ENCODE measurements at places on chromosomes 12 and 14.

DNA sequence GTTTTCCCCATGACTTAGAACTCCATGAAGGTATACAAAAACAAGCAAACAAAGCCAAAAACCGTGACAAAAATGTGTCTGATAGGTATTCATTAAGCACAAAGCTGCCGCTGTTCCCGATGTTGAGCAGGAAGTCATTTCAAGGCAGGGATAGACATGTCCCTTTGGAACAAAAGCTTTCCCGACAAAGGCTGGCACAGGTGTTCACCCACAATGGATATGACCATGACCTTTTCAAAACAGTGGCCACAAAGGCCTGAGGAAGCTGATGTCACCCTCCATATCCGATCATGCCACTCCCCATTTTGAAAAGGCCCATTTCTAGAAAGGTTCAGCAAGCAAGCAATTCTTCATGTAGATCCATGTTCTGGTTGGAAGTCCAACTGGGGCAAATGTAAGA lies 279.1 kb downstream of the BTG1 start:
- DNase-seq: no peak

GRCh38 chr12:45329238-45329637 lies 113.3 kb downstream of the ANO6 start:
- no peak for DNase-seq

DNA sequence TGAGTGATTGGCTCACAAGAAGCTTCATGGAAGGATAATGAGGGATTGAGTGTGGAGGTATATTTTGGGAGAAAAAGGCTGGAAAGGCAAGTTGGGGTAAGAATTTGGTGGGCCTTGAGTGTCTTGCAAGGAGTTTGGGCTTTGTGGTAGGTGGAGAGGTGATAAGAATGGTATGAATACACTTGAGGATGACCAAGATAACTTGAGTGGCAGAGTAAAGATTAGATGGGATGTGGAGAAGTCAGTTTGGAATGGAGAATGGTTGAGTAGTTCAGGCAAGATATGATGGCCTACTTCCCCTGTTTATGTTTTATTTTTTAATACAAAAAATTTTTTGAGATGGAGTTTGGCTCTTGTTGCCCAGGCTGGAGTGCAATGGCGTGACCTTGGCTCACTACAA lies 9.1 kb downstream of the ADCK1 start:
- no peak for DNase-seq

DNA sequence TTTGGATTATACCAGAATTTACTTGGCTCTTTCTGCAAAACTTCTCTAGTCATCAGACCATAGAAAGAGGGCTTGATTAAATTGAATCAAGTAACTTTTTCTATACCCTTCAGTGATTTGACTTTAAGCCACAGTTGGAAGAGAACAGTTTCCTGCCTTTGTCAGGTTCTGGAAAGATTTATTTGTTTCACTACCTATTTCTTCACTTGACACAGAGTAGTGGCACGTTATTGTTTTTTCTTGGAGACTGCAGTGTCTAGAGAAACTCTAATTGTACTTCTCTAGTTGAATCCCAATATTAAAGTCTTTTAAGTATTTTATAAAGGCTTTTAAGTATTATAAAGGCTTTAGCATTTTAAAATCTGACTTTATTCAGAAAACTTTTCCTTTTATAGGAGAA lies 138.1 kb downstream of the TMEM117 start:
- no peak for DNase-seq

GRCh38 chr12:79515530-79515935 lies 175.2 kb downstream of the PAWR start:
- DNase-seq: no peak

DNA sequence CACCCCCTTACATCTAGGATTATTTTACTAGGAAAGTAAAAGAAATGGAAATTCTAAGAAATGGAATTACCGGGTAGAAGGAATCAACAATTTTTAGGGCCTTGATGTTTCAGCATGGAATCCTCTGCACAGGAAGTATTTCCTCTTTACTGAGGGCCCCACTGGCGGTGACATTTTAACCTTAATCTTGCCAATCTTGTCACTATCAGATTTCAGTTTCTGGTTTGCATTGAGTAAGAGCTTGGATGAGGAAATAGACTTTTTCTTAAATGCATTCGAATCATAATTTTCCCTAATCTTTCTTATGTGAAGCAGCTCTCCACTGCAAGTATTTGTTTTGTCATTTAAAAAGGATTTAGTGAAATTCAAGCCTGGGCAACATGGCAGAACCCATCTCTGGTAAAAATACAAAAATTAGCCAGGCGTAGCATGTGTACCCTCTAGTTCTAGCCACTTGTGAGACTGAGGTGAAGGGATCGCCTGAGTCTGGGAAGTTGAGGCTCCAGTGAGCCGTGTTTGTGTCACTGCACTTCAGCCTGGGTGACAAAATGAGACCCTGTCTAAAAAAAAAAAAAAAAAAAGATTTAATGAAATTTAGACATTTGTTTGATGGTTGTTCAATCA lies 40.7 kb downstream of the TPCN1 start:
- DNase-seq: no peak

DNA sequence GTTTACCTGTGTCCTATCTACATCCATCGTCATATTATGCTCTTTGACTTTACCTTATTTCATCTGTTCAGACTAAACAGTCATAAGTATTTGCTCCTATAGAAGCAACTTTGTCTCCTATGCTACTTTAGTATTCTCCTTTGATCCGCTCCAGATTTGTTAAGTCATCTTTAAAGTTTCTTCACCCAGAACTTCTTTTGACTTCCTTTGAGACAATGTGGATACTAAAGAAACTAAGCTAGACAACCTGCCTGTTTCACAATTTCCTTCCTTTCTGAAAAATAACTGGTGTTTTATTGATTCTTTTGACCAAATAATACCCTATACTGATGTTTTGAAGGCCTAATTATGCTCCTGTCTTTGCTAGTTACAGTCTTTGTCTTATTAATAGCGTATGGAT lies 30.0 kb upstream of the LRRK2 start:
- DNase-seq: no peak

DNA sequence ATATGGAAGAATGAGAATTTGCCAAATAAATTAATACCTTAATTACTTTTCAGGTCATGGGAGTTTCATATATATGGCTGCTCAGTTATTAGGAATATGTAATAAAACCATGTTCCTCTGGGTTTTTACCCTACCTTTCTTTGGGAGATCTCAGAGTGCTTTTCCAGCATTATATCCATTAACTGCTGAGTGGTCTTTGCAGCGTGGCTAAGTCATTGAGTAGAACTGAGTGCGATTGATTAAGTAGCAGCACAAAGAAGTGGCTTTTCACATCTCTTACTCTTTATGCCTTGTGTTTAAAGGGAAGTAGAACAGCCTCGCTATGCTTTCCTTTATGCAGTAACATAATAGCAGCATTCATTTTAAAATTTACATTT lies 340.1 kb downstream of the SNAPC1 start:
- no peak for DNase-seq

DNA sequence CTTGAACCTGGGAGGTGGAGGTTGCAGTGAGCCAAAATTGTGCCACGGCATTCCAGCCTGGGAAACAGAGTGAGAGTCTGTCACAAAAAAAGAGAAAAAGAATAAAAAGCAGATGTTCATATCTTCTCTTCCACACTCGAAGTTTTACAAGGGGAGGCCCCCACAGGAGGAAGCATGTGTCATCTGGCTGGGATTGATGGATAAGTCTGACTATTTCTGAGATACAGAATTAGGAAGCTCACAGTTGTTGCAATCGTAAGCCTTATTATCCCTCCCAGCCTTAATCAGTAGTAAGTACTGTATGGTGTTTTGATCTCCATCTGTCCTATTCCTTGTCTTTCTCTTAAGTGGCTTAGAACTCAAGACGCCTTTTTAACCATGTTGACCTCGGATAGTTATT lies 31.9 kb upstream of the RASSF8 start:
- DNase-seq: peak; percentile 51

DNA sequence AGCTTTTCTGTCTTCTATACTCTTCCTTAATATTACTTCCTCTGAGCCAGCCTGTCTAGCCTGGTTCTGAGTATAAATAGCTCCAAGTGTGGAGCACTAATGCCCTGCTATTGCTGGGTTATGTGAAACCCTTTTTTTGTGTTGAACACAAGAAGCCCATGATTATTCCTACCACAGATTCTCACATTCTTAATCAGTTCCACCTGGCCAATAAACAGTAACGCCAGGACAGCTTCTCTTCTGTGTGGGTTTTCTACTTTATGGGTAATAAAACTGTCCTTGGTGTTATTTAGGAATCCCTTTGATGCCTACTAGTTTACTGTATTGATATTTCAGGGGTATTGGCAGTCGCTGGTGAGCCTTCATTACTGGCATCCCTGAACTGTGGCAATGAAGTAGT lies 48.9 kb upstream of the LRIG3 start:
- DNase-seq: no peak

- no peak for DNase-seq
Observed at GRCh38 chr14:70776197-70776596, 33.1 kb downstream of the MAP3K9 start.

- peak; percentile 47 for DNase-seq
Observed at GRCh38 chr12:47576289-47576945, 129.4 kb downstream of the RPAP3 start.

- DNase-seq: peak; percentile 17
Observed at GRCh38 chr12:66636771-66637170, 42.1 kb downstream of the GRIP1 start.

GRCh38 chr12:39752482-39753137 lies 133.0 kb upstream of the ABCD2 start:
- DNase-seq: no peak

- DNase-seq: no peak
Observed at GRCh38 chr12:120072472-120073249, 43.9 kb downstream of the RAB35 start.

- DNase-seq: no peak
Observed at GRCh38 chr14:65168840-65169239, 66.5 kb upstream of the MAX start.

DNA sequence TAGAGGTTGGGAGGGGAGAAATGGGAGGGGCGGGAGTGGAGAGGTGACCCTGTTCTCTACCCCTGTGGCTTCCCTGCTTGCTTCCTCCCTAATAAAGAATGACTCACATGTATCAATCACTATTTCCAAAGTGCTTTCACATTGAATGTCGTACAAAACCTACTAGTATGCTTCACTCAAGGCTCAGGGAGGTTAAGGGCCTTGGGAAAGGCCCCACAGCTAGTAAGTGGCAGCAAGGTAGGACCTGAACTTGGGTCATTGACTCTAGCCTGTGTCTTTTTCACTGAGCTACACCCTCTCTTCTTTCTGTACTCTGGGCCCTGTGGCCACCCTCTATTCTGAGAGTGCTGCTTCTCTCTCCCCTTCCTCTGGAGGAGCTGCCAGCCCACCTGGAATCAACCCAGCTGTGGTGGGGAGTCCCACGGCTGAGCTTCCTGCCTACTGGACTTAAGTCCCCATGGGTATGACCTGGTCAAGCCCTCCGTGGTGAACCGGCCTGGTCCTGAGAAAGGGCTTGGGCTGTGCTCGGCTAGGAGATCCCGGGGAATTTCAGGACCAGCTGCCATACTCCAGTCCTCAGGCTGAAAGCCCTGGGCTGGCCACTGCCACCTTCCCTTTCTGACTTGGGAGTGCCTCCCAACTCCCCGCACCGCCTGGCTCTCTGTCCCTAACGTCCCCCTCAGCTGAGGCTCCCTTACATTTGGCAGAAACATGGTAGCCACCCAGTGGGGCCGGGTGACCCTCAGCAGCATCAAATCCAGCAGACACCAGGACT lies 13.0 kb downstream of the SLC48A1 start:
- DNase-seq: no peak

- no peak for DNase-seq
Observed at GRCh38 chr12:23356927-23357708, 592.4 kb downstream of the SOX5 start.

DNA sequence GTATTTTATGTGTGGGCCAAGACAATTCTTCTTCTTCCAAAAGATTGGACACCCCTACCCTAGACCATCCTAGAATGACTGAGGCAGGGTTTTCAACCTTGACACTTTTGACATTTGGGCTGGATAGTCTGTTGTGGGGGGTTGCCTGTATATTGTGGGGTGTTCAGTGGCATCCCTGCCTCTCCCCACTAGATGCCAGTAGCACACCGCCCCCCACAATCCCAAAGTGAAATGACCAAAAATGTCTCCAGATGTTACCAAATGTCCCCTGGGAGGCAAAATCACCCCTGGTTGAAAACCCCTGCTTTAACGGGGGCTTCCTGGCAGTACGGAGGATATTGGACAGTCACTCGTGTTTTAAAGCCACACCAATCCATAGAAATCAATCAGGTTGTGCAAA lies 219.6 kb downstream of the PHETA1 start:
- no peak for DNase-seq

GRCh38 chr12:7899755-7900154 lies 27.0 kb upstream of the SLC2A14 start:
- DNase-seq: no peak

GRCh38 chr14:99755629-99756603 lies 37.3 kb upstream of the EML1 start:
- DNase-seq: no peak

- no peak for DNase-seq
Observed at GRCh38 chr12:3145546-3146310, 68.5 kb downstream of the TSPAN9 start.

GRCh38 chr12:1527789-1528188 lies 66.6 kb downstream of the FBXL14 start:
- DNase-seq: no peak

DNA sequence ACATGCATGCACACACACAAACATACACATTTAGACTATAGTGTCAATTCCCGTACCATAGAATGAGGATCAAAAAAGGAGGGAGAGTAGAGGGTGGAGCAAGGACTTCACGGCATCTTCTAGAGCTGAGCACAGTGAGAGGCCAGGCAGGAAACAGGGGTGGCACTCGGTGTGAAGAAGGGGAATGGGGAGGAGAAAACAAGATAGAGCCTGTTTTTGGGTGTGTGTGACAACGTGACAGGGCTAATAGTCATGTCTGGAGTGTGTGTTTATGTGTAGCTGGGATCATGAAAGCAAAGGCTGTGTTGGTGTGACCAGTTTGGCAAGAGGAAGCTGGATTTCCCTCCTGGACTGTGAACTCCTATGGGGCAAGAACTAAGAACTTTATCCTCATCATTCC lies 9.9 kb upstream of the ACVR1B start:
- DNase-seq: no peak

DNA sequence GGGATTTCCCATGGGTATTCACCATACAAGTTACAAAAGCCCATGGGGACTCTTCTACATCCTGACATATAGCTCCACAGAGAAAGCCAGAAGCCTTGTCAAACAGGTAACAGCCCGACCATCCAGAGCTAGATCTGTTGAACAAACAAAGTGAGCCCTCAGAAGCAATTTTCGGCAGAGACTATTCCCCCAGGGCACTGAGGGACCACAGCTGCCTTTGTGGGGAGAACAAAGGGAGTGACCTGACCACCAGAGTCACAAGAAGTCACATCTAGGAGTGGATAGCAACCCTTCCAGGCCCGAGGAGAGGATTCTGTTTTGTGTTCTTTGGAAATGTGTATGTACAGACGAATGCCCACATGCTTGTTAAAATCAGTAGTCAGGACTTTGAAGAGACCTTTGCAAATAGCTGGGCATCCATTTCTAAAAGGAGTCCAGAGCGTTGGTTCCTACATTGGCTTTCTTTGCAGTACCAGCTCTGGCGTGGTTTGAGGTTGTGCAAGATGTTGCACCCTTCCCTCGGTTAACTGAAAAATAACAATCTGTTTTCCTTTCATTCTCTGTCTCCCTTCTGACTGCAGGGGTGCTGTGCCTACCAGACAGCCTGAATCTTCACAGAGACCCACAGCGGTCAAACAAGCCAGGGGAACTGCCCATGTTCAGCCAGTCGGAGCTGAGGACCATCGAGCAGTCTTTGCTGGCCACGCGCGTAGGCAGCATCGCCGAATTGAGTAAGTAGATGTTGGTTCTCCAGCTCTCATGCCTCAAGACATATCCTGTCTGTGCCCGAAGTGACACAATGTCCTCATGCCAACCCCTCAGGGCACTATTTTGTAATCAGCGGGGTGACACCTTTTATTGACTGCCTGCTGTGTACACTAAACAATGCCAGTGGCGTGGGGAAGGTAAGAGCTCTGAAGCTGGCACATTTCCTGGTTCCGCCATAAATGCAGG lies 165.4 kb upstream of the PWP1 start:
- DNase-seq: no peak

Data from WERI-Rb-1 (cell line).